Ovary (tissue), 10 donors: ENCODE measurements at places on chromosomes 1 and 21. TPM values are rescaled to one million over a fixed set of nuclear protein-coding genes. Genes with fewer than 3 reads are reported as not detected.

DNA sequence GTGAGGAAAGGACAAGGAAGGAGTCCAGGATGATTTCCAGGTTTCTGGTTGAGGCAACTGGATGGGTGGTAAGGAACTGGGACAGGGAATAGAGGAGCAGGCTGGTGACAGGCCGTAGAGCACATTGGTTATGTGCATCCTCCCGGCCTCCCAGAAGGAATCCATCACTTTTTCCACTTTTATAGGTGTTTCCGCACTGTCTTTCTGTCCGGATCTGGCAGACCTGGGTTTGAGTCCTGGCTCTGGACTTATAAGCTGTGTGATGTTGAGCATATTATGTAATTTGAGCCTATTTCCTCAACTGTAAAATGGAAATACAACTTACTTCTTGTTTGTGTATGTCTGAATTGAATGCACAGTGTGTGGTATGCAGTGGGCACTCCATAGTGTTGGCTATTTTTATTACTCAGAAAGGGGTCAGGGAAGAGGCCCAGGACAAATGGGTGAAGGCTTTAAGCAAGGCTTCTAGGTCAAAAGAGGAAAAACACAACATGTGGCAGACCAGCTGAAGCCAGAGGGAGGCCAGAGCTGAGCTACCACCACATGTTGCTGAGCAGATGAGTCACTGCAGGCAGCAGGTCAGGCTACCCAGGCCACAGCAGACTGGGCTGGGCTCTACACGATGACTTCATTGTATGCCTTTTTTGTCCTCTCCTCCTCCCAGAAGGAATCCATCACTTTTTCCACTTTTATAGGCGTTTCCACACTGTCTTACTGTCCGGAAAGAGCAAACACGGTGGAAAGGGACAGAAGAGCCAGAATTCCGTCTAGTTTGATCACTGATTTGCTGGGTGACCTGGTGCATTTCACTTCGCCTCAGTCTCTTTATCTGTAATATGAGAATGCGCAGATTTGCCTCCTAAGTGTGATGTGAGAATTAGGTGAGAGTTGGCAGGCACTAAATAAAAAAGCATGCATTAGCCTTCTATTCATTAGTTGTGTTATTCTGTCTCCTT lies 791 bp upstream of the MAST2 start:
- peak; percentile 74 for DNase-seq

TBX15 gene
- total RNA-seq, result 0.32 TPM

- no peak for DNase-seq
These were observed 259.9 kb downstream of the FAF1 start for GRCh38 chr1:50700214-50700613.

DNA sequence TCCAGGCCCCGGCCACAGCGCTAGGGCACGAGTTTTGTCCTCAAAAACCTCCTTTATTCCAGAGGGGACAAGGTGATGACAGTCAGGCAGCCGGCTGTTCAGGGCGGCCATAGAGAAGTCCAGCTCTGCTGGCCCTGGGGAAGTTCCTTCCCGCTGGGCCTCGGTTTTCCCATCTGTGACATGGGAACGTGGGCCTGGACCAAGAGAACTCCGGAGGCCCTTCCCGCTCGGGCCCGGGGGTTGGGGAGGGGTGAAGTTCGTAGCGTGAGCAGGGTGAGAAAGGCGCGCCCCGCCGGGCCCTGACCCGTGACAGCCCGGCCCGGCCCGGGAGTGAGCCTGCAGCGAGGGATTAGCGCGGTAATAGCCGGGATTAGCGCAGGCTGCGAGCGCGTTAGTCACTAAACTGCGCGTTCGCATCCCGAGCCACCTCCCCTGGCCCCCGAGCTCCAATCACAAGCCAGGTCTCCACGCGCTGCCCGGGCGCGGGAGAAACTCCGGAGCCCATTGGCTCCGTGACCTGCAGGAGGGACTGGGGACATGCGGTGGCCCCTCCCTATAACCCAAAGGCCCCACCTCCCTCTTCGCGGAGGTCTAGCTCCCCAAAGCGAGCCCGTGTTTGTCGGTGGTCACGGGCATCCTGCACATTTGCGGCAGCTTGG lies 29.8 kb upstream of the PADI2 start:
- no peak for DNase-seq

DNA sequence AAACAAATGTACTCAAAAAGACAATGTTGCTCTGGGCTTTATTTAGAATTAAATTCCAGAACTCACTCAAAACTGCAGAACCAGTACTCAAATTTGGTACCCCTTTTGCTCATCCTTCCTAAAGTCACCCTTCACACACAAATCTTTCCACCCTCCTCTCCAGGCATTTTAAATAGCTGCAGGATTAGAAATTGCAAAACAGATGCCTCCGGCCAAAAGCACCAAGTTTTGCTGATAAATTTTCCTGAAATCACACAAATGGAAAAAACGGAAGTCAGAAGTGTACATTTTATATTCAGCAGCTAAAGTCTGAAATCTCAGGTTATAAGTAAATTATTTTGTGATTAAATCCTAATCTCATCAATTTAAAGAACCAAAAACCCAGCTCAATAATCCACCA lies 147.0 kb downstream of the NRIP1 start:
- DNase-seq, result no peak

GRCh38 chr21:33843216-33843615 lies 72.4 kb downstream of the ATP5PO start:
- DNase-seq, result no peak

LCE6A gene
- not detected for total RNA-seq

- DNase-seq, result peak; percentile 70
These were observed 16.0 kb upstream of the PIGV start for GRCh38 chr1:26771643-26772321.

GRCh38 chr1:174998569-174999215 lies 1.1 kb upstream of the CACYBP start:
- peak; percentile 56 for DNase-seq

DNA sequence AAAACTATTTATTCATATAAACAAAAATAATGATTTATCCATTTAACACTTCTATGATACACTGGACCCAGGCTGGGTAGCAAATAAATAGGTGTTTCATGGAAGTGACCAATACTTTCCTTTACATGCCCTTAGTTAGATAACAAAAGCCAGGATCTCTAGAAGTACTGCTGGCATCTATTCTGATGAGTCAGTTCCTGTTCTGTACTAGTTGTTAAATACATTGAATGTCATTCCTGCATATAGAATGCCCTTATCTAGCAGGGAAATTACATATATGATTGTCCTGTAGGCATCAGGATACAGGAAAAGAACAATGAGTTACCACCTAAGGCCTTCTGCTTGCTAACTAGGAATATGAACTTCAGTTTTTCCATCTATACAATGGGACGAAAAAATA lies 130.8 kb downstream of the HFM1 start:
- no peak for DNase-seq

- DNase-seq, result no peak
These were observed 57.5 kb upstream of the IFFO2 start for GRCh38 chr1:19013826-19014548.

DNA sequence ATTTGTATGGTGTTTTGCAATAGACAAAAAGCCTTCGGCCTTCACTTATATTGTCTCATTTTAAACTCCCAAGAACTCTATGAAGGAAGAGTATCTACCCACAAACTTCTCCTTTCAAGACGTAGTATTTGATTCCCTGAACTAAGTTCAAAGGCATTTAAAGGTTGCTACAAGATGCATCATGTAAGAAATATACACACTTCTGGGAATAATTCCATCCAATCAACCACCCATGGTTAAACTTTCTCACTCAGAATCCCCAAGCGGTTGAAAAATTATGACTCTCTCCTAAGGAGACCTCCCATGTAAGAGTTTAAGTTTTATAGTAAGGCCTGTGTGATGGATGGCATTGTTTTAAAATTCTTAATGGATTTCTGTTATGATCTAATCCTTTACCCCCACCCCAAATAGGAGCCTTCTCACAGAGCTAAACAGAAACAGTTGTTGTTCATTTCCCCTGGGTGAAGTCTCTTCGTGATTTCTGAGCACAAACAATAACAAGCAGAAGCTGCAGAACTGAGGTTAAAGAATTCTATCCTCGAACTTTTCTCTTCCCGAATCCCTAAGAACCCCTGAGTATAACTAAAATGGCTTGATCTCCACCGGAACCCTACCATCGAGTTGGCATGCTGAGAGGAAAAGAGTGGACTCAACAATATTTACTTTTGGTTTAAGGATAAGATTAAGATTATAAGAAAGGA lies 185.0 kb downstream of the TGFBR3 start:
- DNase-seq, result no peak

DNA sequence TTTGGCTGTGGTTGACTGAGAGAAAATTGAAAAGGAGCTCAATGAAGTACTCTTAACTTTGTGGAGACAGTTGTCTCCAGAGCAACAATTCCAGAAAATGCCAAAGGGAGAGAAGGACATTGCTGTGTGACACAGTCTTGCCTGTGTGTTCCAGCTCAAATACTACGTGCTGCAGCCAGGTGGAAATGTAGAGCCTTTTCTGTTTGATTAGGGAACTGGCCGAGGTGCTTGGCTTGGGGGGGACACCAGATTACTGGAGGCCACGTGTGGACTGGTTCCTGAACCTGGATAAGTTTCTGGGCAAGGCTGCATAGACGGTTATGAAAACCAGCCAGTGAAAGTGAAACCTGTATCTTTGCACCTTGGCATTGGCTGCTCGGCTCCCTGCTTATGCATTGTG lies 217.9 kb downstream of the CTH start:
- DNase-seq, result no peak

DNA sequence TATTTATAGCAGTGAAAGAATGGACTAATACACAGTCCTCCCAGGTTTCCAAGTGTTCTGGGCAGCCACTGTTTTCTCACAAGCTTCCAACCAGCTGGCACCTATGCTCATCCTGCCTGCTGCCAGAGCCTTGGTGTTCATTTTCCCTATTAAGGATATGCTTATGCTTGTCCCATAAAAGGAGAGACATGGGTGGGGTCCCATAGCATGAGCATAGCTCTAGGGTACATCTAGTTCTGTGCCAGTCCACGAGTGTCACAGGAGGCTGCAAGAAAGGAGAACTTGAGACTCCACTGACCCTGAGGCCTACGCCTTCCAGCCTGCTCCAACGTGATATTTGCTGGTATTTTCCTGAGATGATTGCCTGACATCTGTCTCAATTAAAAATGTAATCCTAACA lies 192.4 kb upstream of the PTGFR start:
- no peak for DNase-seq

DNA sequence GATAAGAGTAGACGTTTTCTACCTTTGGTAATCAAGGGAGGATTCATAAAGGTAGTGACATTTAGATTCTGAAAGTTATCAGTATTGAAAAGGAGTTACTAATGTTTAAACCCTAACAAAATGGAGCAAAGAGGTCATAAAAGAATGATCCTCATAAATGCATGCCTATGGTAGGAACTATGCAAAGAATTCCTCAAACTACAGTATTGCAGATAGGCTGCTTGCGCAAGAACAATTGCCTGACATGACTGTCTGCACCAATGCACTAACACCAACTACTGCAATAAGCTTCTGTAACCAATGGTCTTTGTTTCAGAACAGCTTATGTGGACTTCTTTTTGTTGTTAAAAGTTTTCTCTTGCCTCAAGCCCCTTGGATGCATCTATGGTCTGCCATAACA lies 597.3 kb upstream of the ADGRL4 start:
- DNase-seq, result no peak

- DNase-seq, result no peak
These were observed 130.1 kb upstream of the ERG start for GRCh38 chr21:38628349-38628748.

ADCY10 gene
- not detected for total RNA-seq

DNA sequence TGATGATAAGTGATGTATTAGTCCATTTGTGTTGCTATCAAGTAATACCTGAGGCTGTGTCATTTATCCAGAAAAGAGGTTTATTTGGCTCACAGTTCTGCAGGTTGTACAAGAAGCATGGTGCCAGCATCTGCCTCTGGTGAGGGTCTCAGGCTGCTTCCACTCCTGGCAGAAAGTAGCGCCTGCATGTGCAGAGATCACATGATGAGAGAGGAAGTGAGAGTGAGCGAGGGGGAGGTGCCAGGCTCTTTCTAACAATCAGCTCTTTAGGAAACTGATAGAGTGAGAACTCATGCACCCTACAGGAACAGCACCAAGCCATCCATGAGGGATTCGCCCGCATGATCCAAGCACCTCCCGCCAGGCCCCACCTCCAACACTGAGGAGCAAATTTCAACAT lies 2.2 kb upstream of the FHAD1 start:
- no peak for DNase-seq

GRCh38 chr1:183508694-183509093 lies 36.4 kb downstream of the SMG7 start:
- no peak for DNase-seq

DNA sequence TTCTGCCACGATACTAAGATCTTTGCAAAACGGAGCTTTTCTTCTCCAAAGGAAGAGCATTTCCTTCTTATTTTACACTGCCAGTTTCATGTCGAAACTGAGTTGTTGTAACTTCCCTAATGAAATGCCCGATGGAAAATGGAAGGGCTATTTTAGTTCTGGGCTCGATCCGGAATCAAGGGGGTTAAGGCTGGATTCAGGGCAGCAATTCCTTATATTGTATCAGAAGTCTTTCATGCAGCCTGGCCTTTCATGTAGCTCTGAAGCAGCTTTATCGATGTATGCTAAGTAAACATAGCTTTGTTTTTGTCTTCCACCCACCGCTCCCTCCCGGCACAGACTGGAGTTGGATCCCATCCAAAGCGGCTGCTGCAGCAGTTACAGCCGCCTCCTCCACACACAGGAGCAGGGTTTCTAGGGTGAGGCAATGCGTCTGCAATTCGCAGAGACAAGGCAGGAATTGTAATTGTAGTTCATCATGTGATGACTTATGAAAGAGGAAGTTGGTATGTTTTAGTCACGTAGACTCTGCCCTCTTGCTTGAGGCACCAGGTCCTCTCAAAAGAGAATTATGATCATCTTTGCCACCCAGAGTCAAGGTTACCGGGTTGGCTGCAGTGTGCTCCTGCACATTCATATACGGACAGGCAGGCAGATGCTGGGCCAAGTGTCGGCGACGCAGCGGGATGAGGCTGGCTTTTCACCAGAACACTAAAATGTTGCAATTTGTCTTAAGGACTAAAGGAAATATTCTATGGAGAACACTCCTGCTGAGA lies 2.6 kb upstream of the IRF2BP2 start:
- DNase-seq, result peak; percentile 89

DNA sequence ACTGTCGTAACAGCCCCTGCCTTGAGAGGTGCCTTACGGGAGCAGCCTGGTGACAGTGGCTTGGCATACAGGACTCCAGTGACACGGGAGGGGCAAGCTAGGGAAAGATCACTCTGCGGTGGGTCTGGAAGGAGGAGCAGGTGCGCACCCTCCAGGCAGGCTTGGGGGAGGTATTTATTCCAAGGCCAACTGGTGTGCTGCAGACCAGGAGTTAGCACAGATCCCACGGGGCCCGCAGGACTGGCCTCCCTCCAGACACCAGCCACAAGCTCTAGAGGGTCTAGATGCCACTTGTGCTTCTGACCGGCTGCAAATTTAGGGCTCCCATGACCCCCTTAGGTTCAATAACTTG lies 22.1 kb downstream of the PSEN2 start:
- DNase-seq, result no peak
